Stimulated activated CD4-positive, alpha-beta T cell treated with anti-CD3 and anti-CD28 coated beads, TNF-alpha, amount 100 ng/mL, for 1 hour (primary cell): ENCODE measurements at places on chromosomes 7 and 10.

GRCh38 chr7:112502700-112503099 is 21.9 kb downstream of the LSMEM1 start:
- no peak for DNase-seq

DNA sequence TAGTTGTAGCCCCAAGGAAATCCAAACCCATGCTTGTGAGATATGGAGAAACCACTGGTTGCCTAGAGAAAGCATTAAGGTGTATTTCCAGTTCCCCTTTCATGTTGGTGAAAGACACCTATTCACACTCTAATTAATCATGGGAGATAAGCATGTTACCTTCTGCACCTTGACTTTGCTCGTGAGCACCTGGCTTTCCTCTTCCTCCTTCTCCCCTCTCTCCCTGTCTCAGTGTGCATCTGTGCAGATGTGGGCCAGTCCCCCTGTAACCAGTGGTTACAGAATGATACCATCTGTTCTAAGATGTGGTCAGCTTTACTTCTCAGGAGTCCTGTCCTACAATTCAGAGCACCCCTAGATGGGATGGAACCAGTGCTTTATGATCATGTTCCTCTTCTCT is 160.6 kb downstream of the LCOR start:
- no peak for DNase-seq

GRCh38 chr10:24451325-24451820 is 242.4 kb downstream of the KIAA1217 start:
- no peak for DNase-seq

DNA sequence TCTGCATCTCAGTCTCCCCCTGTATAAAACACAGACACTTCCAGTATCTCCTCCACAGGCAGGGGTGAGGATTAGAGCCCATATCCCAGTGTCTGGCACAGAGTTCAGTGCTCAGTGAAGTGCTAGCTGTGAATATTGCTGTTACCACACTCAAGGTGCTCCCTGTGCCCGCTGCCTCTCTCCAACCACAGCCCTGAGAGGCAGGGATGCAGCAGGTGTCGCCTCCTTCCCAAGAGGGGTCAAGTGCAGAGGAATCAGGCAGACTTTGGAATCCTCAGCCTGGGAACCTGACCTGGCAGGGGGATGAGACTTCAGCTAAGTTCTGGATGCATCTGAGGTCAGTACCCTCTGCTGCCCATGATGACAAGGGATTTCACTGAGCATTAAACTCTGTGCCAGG is 163.1 kb downstream of the GFRA1 start:
- DNase-seq = no peak

DNA sequence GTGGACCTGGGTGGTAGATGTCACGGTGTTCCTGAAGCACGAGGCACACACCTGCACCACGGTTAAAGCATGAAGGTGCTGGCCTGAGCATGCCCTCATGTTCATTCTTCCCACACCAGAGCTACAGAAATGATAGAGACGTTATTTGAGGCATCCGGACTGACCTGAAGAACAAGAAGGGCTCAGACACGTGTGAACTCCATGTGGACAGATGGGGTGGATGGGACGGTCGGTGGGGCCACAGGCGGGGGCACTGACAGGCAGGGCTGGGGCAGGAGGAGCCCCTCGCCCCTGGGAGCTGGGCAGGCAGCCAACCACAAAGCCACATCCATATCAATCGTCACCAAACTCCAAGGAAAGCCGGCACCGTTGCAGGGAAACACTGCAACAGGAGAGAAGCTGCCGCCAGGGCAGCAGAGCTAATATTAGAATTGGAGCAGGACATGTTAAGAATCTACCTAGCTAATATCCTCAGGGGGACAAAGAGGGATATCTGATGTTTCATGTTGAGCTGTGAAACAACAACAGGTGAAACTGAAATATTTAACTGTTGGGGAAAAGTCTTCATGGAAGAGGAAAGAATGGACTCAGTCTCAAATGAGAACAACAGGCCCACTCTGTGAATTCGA is 37.8 kb upstream of the DIP2C start:
- DNase-seq = no peak

- DNase-seq = no peak
These were observed 286.1 kb upstream of the C7orf33 start for GRCh38 chr7:148304456-148304855.

DNA sequence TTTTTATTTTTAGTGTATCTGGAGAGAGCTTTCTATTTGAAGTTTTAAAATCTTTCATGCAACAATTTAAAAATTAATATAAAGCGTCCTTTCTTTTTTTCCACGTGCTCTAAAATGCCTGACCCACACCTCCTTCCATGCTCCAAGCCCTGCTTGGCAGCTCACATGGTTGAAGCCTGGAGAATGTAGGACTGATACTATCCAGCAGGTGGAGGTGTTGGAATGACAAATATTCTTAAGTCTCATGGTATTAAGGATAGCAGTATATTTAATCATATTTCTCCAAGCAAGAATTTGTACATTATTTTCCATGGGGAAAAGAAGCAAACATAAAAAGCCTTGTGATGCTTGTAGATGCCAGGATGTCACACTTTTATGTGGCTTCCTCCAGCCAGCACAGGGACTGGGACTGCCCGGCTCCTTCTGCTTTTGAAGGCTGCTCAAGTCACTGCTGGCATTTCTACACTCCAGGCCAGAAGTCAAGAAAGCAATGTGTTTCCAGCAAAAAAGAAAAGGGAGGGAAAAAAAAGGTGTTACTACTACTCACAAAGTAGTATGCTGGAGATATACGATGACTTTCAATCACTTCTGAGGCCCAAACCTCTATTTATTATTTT is 49.7 kb downstream of the BZW2 start:
- no peak for DNase-seq

- no peak for DNase-seq
These were observed 36.5 kb downstream of the EMX2 start for GRCh38 chr10:117578999-117579590.

DNA sequence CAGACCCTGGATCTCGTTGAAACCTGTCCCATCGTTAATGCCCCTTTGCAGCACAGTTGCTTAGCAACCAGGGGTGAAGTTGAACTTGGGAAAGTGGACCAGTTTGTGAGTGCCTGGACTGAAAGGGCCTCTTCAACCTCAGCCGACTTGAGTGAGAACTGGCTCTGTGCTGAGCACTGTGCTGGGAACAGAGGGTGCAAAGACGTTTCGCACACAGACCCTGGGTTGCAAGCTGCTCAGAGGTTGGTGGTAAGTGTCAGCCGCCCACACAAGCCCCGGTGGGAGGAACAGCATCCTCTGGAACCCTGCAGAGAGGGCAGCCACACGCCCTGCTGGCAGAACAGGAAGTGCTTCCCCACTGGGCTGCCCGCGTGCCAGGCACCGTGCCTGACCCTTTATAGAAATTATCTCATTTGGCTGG is 89.2 kb downstream of the CARD11 start:
- DNase-seq = no peak

GRCh38 chr7:18503126-18503866 is 7.7 kb downstream of the HDAC9 start:
- no peak for DNase-seq

- no peak for DNase-seq
These were observed 252.4 kb upstream of the GHITM start for GRCh38 chr10:83886871-83887270.

GRCh38 chr7:107924841-107925504 is 34.0 kb downstream of the DLD start:
- no peak for DNase-seq

- no peak for DNase-seq
These were observed 35.2 kb upstream of the RELN start for GRCh38 chr7:104024632-104025031.

GRCh38 chr10:3480990-3481315 is 304.1 kb downstream of the KLF6 start:
- DNase-seq = no peak

DNA sequence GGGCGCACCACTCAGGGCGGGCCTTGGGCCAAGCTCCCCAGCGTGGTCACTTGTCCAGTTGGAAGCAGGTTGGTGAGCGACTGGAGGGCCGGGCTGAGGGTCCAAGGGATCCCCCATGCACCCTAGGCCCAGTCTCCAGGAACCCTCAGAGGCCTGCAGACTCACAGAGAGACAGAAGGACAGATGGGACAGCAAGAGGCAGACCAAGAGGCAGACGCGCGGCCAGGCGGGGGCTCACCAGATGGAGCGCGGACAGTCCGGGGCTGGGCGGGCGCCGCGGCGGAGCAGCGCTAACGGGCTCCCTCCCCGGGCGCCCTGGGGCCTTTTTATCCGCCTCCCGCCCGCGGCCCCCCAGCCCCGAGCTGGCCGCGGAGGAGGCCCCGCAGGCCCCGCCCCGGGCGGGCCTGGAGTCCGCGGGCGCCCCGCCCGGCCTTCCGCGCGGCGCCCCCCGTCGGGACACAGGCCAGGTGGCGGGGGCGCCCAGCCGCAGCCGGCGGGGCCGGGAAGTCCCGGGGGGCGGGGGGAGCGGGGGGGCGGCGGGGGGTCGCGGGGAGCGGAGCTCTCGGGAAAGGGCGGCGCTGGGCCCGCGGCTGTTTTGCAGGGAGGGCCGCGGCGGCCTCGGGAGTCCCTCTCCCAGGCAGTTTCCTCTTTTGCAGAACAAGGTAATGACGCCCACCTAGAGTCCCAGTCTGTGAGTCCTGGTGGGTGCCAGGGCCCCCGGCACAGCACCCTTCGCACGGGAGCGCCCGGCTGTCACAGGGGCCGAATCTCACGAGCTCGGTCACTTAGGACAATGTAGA is at the start of gene LOXL4:
LOXL4 (minus strand) TSS at position 301 of the 800 bp plus-strand sequence. CDS start 5,175 bp downstream, outside the sequence.
- no peak for DNase-seq

GRCh38 chr7:83677180-83677866 is 28.4 kb upstream of the SEMA3E start:
- DNase-seq = no peak

GRCh38 chr7:37916017-37916672 is 472 bp downstream of the SFRP4 start:
- no peak for DNase-seq

- no peak for DNase-seq
These were observed 1.0 kb upstream of the LRRN3 start for GRCh38 chr7:111089822-111090426.

- DNase-seq = no peak
These were observed 79.5 kb downstream of the BEND7 start for GRCh38 chr10:13449296-13449695.

DNA sequence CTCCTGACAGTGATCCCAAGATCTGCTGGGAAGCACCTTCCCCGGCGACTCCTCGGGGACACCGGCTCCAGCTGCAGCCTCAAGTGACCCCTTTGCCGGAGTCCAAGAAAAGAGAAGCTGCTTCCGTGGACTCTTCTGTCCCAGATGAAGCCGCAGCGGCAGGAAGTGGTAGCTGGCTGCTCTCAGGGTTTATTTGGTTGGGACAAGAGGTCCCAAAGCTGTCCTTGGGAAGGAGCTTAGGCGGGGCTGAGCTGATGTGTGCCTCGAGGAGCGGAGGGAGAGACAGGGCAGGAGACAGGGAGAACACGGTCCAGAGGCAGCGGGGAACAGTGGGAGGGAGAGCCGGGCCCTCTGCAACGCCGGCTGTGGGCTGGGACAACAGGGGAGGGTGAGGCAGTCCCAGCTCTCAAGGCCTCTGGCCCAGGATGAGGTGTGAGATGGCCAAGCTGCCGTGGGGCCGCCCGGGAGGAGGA is 13.1 kb upstream of the FAM20C start:
- DNase-seq = no peak

- DNase-seq = no peak
These were observed 141.8 kb downstream of the ST7 start for GRCh38 chr7:117095055-117095454.

DNA sequence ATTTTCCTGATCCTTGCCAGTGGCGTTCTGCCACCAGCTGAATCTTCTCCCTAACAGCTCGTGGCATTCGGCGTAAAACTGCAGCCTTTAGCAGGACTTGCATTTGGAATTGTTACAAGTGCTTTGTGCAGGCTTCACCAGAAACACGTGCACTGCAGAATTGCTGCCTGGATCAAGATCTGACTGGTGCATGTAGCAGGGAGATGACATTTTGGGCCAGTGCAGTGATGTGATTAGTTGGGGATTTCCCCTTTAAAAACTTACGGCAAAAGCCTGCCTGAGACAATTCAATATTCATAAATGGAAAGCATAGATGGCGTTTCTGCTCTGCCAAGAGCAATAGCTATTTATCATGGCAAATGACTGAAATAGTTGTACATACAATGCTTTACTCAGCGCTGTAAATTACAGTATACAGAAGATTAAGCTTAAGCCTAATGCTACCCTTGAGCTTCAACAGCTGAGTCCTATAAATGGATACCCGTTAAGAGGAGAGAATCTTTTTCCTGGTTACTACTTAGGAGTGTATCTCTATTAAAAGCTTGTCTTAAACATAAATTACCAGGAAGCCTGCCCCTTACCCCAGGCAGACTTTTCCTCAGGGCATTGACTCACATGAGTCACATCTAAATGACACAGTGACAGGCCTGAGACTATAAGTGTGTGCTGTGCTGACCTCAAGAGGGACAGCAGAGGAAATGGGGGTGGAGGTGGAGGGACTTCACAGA is 106.3 kb downstream of the ATXN7L1 start:
- DNase-seq = no peak

- no peak for DNase-seq
These were observed 6.0 kb upstream of the NANOS1 start for GRCh38 chr10:119023553-119023868.

DNA sequence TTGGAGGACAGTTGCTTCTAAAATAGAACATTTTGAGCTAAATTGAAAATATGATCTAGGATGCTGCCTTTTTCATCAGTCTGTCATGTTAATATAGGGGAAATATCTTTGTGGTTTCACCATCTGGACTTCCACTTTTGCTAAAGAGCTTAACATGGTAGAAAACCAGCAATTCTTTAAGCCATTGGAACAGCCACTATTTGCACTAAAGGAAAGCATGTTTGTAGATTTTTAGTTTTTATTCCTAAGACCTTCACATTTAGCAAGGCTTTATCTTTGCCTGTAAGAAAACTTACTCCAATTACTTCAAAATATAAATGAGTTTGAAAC is 291.0 kb downstream of the RNLS start:
- DNase-seq = no peak

DNA sequence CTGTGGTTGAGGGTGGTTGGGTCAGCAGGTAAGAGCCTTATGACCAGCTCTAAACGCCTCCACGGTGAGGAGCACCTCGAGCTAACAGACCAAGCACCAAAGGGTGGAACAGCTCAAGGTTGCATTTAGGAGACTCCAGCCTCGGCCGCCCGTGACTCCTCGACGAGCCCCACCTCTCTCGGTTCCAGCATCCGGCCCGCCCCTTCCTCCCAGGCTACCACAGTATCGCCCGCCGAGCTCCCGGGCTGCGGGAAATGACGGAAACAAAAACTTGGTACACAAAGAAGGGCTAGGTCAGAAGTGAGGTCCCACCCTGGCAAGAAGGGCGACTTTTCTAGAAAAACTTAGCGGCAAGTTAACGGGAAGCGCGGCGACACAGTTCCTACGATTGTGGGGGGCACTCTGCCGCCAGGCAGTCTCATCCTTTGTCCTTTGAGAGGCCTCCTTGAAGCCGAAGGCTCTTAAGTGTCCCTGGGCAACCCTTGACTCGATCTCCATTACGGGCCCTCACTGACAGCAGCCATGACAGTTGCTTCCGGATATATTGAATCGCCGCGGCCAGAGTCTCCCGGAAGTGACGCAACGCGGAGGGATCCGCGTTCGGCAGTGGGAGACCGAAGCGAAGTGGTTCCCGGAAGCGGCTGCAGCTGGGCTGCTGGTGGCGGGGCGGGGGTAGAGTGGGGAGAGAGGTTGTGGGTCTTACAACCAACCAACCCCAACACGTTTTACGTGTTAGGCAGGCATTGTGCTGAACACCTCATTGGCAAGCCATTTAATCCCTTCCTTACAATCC is 40.2 kb upstream of the ZNF518A start:
- DNase-seq = peak; percentile 87
